ENCODE measurements at places on chromosomes 1 and 21.
A peak's percentile ranks its signal among the peaks of the same experiment; 100 is the strongest.

DNA sequence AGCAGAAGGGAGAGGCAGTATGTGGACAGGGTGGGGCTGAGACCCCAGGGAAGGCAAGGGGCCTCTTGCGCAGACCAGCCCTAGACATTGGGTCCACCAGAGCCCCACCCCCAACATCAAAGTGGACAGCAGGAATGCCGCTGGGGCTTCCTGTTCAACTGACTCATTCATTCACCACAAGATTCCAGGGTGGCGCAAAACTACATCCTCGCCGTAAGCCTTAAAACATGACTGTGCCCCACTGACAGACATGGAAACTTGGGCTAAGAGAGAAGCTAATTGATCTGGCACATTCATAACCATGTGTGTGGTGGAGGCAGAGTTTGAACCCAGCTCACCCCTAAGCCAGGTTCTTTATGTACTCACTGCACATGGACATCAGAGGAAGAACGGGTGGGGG, 14.0 kb downstream of the COL16A1 start:
- DNase-seq, result no peak

GRCh38 chr1:34266127-34266951, 89.6 kb downstream of the C1orf94 start:
- DNase-seq, result no peak

DNA sequence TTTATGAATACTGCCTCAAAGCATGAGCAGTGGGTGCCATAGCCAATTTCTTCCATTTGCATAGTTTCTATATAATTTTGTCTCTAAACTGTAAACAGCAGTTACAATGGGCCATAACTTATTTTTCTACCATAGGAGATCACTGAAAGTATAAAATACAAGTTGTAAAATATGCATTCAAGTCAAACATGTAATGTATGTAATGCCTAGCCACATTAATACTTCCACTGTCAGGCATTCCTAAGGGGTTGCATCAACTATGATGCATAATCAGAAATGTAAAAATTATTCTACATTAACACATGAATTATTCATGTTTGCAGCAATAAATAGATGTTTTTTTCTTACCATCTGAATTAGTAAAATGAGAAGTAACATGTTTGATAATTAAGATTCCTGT, 560.3 kb upstream of the ZP4 start:
- DNase-seq, result no peak

DNA sequence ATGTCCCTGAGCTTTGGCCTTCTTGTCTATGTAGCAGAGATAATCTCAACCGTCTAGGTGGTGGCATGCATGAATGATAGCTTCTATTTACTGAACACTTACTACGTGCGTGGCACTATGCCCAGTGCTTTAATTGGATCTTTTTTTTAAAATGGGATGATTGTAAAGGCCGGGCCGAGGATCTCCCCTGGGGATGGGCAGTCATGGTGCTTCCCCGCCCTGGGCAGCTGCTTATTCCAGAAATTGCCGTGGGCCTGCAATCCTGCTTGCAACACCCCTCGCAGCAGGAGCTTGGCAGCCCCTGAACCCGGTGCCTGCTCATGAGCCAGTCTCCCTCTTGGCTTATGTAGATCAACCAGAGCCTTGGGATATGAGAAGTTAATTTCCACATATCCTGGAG, 360.7 kb downstream of the CAMTA1 start:
- DNase-seq, result no peak

DNA sequence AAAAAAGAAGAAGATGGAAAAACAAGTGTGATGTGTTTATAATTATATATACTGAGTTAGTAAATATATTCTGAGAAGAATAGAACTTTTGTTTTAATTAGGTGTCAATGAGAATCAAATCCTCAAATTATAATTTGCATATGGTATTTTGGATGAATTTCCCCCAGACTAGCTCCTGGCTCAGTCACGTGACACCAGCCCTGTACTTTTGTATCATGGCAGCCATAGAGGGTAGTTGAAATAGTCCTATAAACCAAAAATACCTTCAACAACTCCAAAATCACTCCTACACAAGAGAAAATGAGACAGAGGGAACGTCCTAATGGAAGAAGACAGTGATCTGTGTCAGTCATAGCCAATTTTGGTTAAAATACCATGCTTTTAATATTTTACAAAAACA, 9.0 kb upstream of the S1PR1 start:
- DNase-seq, result no peak

GRCh38 chr21:33036430-33037162, 10.9 kb downstream of the OLIG2 start:
- DNase-seq, result no peak

DNA sequence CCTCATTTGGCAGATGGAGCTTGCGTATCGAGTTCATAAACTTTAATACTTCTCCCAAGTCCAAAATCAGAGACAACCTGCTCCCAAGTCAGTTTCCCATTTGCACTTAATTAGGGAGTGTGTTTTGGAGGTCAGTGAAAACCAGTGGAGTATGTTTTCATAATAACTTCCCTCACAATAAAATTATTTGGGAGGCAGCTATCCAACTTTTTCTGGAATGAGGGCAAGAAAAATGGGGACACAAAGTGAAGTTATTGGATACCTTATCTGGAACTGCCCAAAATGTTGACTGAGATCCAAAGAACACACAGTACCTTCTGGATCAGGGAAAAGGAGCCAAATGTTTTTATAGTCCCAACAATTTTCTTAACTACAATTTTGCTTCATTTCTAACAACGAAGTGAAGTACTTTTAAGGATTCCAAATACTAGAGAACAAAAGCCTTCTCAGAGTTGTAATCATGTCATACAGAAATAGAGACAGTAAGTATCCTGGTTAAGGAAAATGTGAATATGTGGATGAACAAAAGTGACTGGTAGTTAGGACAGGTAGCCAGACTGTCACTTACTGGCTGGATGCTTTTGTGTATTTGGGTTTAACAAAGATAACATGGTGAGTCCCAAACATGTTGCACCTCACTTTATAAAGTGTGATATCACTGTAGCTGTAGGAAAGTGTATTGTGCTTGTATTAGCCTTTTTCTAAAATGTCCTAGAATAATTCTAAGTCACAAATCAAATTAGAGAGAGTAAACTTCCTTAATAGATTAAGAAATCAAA, 325.0 kb downstream of the HLX start:
- DNase-seq, result no peak

- peak; percentile 33 for DNase-seq
These were observed 273.4 kb upstream of the CACYBP start for GRCh38 chr1:174726167-174726879.

DNA sequence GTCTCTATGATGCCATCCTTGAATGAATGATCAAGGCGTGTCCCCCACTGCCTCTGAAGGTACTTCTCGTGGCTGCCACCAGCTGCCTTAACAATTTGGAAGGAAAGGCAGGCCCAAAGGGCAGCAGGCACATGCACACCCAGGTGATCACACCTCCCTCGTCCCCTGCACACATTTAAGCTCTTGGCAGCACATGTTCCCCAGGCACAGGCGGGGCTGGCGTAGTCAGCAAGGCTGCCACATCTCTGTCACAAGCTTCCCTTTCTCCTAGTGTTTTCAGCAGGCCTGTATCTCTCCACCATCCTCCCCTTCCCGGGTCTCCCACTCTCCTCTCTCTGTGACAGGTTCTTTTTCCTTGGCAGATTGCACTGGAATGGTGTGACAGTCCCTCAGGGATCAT, 111.9 kb downstream of the CACNA1E start:
- no peak for DNase-seq

DNA sequence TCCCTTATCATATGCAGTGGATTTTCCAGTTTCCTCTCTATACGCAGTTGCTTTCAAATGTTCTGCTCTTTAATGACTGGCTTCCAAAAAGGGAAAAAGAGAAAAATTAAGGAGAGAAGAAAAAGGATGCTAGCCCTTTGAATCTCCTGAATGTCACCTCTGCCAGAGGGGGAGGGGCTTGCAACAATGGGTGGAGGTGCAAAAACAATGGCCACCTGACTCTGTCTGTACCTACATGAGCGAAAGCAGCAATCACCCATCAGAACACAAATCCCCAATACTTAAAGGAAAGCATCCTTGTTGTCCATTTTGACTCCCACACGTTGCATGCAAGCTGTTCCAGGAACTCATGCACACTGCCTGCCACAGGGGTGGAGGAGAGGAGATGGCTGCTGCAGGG, 61.2 kb downstream of the CCDC30 start:
- DNase-seq, result no peak

DNA sequence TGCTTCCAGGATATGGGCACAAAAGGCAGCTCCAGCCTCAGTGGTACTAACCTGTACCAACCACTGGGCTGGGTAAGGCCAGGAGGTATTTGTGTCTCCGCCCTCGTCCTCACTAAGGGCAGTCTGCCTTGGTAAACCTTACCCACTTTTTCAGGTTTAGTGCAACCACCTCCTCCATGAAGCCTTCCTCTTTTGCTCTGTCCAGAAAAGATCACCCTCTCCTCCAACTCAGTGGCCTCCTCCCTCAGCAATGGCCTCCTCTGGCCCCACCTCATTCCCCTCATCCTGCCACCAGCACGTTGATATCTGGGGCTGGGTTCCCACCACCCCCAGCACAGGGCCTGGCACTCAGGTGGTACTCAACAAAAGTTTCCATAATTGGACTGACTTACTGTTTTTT, 161.5 kb downstream of the GRIK3 start:
- DNase-seq, result no peak

- peak; percentile 65 for DNase-seq
These were observed 1.5 kb upstream of the CCDC27 start for GRCh38 chr1:3750741-3751140.

- DNase-seq, result no peak
These were observed 41.5 kb downstream of the LHX9 start for GRCh38 chr1:197958438-197959305.

DNA sequence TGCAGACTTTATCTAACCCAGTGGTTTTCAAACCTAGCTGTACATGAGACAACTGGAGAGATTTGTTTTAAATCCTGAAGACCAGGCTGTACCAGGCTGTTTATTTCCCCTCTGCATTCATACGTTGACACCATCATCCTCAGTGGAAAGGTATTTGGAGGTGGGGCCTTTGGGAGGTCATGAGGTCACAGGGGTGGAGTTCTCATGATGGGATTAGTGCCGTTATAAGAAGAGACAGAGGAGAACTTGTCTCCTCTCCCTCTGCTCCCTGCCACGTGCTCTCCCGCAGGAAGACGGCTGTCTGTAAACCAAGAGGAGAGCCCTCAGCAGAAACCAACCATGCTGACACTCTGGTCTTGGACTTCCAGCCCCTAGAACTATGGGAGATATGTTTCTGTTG, 165.4 kb downstream of the ADSS2 start:
- DNase-seq, result no peak

DNA sequence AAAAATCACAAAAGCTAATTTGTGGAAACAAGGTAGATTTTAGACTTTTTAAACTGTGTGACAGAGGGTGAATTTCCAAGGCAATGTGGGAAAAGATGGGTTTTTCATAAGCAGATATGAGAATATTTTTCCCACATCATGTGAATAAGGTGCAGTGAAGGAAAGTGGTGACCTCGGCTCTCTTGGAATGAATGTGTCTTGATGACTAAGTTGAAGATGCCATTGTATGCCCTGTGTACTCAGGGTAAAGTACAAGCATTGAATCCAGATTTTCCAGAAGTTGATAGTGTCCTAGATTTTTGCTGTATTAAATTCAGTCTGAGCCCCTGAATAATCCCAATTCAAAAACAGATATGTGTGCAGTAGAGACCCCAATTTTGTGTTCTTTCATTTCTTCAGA, 442.6 kb upstream of the ADGRL2 start:
- DNase-seq, result no peak

DNA sequence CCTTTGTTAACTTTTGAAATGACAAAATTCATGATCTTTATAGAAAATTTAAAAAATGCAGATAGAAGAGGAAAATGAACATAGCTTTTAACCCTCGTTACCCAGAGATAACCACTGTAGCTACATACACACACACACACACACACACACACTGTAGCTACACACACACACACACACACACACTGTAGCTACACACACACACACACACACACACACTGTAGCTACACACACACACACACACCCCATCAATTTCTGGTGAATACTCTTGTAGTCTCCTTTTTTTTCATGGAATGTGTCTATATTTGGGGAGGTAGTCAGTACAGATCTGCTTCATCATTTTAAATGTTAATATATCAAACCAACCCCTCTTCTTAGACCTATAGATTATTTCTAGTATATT, 58.5 kb downstream of the SH3BGR start:
- DNase-seq, result no peak

DNA sequence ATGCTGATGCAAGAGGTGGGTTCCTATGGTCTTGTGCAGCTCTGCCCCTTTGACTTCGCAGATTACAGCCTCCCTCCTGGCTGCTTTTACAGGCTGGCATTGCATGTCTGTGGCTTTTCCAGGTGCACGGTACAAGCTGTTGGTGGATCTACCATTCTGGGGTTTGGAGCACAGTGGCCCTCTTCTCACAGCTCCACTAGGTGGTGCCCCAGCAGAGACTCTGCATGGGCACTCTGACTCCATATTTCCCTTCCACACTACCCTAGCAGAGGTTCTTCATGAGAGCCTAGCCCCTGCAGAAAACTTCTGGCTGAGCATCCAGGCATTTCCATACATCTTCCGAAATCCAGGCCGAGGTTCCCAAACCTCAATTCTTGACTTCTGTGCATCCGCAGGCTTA, 989.0 kb downstream of the PLA2G4A start:
- DNase-seq, result no peak

DNA sequence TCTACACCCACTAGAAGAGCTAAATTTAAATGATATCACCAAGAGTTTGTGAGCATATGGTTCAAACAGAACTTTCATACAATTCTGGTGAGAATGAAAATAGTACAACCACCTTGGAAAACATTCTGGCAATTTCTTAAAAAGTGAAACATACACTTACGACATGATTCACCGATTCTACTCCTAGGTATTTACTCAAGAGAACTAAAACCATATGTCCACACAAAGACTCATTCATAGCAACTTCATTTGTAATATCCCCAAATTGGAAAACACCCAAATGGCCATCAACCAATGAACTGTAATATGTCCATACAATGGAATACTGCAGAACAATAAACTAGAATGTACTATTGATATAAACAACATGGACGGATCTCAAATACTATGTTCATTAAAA, 51.2 kb upstream of the ADAM30 start:
- DNase-seq, result no peak

DNA sequence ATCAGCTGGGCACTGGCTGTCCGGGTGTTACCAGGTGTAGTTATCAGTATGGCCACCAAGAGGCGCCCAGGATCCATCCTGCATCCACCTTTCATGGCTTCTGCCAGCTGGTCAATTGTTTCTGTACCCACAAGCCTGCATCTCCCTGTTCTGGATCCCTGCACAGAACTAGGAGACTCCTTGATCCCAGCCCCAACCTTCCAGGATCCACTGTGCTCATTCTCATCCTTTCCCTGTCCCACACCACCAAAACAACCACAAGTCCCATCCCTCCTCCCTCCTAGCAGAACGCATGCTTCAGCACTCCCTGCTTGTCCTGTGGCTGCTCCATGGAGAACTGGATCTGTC, 27.2 kb upstream of the FOXE3 start:
- peak; percentile 61 for DNase-seq

- DNase-seq, result no peak
These were observed 4.3 kb downstream of the OLIG2 start for GRCh38 chr21:33029975-33030461.

DNA sequence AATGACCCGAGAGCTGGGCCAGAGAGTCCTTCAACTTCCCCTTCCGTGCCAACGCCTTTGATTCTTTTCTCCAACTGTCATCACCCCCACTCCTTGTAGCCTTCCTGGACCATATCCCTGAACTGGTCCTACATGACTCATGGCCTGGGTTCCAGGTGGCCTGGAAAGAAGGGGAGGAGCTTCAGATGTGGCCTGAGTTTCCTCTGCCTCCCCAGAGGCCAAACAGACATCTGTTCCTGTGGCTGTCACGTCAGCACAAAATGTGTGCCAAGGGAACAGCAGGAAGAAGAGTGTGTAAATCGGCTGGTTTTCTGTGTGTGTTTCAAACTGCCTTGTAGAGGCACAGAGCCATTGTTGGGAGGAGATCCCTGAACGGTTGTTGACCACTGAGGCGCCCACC, 24.9 kb upstream of the KIRREL1 start:
- no peak for DNase-seq

Measured in hematopoietic multipotent progenitor cell treated with erythropoietin and hydrocortisone succinate and interleukin-3 and kit ligand, for 8 days (in vitro differentiated cells).